ENCODE measurements at places on chromosomes 11 and 22. TPM values are rescaled to one million over a fixed set of nuclear protein-coding genes. Genes with fewer than 3 reads are reported as not detected.

GRCh38 chr11:31641477-31642062, 132.0 kb downstream of the ELP4 start:
- DNase-seq = peak; percentile 74

- no peak for DNase-seq
Measured at GRCh38 chr11:112522536-112522935, 261.9 kb upstream of the PLET1 start.

DNA sequence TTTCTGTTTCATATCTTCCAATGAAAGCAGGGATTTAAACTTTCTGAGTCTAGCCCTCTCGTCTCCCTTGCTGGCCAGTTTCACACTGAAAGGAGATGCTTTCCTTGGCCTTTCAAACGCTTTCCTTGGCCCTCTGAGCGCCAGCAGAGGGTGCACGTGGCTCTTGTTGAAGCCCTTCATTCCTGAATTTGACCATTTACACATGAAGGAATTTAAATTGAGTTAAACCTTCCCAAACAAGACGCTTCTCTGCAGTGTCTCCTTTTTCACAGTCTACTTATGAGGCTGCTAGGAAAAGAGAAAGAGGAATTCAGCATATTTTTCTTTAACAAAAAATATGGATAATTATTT, 21.6 kb downstream of the NNMT start:
- peak; percentile 43 for DNase-seq

Gene STX3
- 16.0 TPM for total RNA-seq

Gene CREB3L1
- 10.7 TPM for total RNA-seq

DNA sequence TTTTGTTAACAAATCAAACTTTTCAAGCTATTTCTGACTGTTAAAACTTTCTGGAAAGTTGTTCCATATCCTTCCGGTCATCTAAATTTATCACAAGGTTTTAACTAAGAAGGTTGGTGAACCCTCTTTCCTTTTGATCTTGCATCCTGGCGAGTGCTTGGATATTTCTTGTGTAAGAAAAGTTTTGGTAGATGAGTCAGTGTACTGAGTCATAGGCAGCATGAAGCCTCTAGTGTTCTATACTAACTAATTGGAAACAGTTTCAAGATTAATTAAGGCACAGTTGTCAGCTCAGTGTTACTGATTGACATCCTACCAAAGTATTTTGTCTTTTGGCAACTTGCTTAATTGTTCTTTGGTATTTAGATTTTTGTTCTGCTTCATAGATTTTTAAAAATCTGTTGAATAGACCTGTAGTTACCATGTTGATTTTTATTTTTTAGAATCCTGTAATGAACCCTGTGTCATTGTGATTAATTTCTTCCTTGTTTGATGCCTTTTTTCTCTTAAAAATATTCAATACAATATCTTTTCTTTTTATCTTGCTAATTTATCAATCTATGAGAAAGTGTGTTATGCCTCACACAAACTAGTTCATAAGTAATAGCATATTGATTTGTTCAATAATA, 38.0 kb downstream of the METTL15 start:
- DNase-seq = peak; percentile 89

DNA sequence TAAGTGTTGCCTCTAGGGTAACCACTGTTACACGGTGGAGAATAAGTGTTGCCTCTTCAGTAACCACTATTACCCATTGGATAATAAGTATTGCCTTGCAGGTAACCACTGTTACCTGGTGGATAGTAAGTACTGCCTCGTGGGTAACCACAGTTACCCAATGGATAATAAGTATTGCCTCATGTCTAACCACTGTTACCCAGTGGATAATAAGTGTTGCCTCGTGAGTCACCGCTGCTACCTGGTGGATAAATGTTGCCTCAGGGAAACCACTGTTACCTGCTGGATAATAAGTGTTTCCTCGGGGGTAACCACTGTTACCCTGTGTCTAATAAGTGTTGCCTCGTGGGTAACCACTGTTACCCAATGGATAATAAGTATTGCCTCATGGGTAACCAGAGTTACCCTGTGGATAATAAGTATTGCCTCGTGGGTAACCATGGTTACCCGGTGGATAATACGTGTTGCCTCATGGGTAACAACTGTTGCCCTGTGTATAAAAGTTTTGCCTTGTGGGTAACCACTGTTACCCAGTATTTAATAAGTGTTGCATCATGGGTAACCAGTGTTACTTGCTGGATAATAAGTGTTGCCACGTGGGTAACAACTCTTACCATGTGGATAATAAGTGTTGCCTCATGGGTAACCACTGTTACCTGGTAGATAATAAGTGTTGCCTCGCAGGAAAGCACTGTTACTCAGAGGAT, 12.3 kb upstream of the NXPE4 start:
- DNase-seq = no peak

DNA sequence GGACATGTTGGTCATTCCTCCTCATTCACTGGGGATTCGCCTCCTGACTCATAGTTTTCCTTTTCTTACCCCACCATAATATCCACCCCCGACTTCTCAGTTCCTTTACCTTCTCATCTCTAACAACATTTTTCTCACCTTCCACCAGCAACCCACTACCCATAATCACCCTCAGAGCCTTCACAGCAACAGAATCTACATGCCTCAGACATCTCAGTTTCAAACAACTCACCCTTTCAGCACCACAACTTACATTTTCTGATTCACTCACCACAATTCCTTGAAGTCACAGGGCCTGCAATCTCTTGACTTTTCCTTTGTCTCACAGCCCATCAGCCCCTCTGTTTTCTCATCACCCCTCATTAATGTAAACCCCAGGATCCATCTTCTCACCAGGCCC, 2.3 kb upstream of the MTNR1B start:
- DNase-seq = no peak

Gene SC5D
- total RNA-seq = 82.5 TPM

GRCh38 chr11:1879342-1879940, 12.3 kb downstream of the PRR33 start:
- DNase-seq = no peak

Gene C22orf23
- 0.66 TPM for total RNA-seq

- DNase-seq = no peak
Measured at GRCh38 chr11:16392616-16393015, 36.3 kb upstream of the SOX6 start.

DNA sequence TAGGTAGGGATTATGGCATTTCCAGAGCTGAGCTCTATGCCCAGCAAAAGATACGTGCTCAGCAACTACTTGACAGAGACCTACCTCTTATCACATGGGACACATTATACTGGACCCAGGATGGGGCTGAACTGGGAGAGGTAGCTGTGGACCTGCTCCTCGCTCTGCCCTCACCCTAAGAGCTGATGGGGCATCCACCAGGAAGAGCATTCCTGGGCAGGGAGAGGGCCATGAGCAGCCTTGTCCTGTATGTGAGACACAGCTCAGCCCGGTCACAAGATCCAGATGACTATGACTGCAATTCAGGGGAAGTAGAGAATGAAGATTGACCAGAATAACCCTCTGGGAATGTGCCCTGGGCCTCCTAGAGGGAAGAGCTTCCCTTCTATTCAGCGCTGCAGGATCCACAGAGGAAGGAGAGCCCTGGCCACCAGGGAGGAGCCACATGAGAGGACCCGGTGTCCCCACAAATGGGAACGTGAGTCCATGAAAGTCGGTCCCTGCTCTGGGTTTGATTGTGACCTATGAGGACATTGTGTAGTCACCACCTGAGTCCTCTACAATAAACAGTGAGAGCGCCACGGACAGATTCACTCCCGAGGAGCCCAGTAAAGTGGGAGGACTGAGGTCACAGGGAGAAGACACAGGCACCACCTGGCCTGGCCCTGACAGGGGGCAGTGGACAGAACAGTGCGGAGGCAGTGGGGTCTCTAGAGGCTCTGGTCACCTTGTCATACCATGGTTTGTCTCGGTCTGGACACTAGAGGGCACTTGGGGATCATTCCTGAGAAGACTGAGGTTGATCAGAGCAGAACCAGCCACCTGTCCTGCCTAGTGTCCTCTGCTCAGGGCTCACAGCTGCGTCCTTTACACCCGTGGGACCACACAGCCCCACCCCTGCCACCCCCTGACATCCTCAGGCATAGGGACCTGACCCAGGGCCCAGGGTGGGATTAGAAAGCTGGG, 99.5 kb downstream of the ZNF280B start:
- peak; percentile 23 for DNase-seq

GRCh38 chr11:100637706-100638105, 49.4 kb upstream of the ARHGAP42 start:
- DNase-seq = no peak

Gene CNTN5
- 0.66 TPM for total RNA-seq

- no peak for DNase-seq
Measured at GRCh38 chr22:46224044-46224897, 25.8 kb downstream of the CDPF1 start.

GRCh38 chr22:49240472-49240871, 587.2 kb downstream of the BRD1 start:
- DNase-seq = no peak

- no peak for DNase-seq
Measured at GRCh38 chr11:34146866-34147265, 41.4 kb downstream of the NAT10 start.

DNA sequence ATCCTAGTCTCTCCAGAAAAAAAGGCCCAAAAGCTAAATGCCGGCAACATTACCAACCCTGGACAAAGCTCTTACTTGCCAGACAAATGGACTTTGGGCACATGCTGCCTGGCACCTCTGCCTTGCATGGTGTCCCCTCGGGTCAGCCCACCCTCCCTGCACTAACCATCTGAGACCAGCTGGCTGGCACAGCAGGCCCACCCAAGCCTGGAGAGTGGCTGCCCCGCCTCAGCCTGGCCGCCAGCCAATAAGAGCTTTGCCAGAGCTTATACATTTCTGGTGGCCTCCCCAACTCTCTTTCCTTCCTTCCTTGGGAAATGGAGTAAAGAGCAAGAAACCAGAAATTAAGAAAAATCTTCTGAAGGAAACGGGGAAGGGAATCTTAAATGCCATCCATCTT, 24.5 kb downstream of the MCHR1 start:
- DNase-seq = peak; percentile 72

DNA sequence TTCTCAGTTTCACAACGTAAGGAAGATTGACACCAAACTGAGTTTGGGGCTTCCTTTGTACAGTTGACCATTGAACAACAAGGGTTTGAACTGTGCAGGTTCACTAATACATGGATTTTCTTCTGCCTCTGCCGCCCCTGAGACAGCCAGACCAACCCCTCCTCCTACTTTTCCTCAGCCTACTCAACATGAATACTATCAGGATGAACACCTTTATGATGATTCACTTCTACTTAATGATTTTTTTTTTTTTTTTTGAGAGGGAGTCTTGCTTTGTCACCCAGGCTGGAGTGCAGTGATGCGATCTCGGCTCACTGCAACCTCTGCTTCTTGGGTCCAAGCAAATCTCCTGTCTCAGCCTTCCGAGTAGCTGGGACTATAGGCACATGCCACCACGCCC, 14.6 kb downstream of the RBM4 start:
- DNase-seq = no peak

DNA sequence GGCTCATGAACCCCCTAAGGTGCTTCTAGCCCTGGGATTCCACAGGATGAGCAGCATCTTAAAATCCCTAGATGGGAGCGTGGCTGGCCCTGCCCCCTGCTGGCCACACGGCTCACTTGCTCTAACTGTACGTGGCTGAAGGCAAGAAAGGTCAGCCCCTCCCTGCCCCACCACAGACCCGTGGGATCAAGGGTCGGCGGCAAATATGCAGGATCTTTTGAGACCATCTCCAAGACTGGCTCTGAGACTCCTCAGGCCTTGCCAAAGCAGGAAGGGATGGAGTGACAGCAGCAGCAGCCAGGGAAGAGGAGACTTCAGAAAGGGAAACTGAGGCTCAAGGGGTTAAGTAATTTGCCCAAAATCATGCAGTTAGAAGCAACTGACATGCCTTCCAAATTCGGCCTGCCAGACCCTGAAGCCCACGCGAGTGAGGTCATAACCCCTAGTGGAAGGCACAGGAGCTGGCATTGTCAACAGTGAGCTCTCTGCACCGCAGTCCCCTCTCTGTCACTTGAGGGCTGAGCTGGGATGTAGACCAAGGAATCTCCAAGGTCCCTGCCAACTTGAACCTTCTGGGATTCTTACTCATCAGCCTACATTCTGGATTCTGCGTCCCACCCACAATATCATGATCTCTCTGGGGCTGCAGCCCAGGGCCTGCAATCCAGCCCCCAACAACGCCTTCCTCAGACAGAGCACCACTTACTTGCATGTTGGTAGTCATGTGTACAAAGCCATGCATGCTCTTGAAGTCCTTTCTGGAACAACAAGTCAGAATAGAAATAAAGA, 31.4 kb downstream of the CREB3L1 start:
- DNase-seq = peak; percentile 89

DNA sequence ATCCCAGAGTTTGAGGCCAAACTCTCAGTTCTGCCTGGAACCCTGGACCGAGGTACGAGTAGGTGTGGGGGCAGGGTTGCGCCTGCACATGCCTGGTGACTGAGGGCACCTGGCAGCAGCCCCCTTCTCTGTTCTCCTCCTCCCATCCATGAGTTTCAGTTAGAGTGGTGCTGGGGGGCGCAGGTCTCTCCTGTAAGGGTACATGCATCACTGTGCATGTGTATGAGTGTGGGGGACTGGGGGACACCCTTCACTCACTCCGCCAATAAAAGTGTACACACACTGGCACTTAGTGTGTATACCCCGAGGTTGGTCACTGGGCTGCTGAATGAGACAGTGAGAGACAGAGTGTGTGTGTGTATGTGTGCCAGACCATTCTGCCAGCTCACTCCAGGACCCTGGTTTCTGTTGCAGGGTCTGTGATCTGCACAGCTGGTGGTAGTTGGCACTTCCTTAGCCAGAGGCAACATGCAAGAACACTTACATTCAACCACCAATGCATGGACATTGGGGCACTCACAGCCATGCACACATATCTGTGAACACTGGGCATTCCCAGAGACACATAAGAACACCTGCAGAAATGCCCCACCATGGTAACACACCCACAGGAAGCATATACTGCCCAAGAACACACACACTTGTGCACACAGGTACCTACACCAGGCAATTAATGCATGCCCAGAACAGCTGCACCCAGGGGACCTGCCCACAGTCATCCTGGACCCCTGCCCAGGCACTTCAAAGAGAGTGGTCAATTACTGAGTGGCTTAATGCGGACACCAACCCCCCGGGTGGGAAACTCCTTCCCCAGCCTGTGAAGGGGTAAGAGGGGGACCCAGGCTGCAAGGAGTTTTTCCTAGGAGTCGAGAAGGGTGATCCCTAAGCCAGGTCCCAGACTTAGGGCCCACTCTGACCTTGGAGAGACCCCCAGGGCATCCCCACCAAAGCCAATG, 1.2 kb upstream of the NRXN2 start:
- no peak for DNase-seq

GRCh38 chr11:3216027-3216525, 2.5 kb downstream of the MRGPRG start:
- DNase-seq = no peak

DNA sequence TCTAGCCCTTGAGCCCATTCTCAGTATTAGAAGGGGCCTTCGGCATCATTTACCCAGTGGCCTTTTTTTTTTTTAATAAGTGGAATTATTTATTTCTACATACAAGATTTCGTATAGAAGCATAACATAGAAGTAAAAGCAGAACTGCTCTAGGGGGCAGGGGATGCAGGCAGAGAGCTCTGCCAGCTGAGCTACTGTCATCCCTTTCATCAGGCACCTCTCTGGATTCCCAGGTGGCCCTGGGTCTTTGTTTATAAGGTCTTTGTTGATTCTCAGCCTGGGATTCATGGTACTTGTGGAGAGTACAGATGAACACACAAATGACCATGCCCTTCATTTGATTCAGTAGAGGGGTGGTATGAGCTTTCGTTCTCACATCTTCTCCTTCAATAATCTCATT, 66.4 kb downstream of the GAB2 start:
- DNase-seq = no peak

All from A673 (cell line).